ENCODE measurements at places on chromosomes 16 and 17.

- no peak for DNase-seq
Measured at GRCh38 chr17:73822371-73822770, 178.1 kb upstream of the SDK2 start.

- no peak for DNase-seq
Measured at GRCh38 chr17:79036596-79036995, 12.6 kb downstream of the C1QTNF1 start.

GRCh38 chr16:57422026-57422944 lies 17.7 kb downstream of the CCL17 start:
- DNase-seq = no peak

DNA sequence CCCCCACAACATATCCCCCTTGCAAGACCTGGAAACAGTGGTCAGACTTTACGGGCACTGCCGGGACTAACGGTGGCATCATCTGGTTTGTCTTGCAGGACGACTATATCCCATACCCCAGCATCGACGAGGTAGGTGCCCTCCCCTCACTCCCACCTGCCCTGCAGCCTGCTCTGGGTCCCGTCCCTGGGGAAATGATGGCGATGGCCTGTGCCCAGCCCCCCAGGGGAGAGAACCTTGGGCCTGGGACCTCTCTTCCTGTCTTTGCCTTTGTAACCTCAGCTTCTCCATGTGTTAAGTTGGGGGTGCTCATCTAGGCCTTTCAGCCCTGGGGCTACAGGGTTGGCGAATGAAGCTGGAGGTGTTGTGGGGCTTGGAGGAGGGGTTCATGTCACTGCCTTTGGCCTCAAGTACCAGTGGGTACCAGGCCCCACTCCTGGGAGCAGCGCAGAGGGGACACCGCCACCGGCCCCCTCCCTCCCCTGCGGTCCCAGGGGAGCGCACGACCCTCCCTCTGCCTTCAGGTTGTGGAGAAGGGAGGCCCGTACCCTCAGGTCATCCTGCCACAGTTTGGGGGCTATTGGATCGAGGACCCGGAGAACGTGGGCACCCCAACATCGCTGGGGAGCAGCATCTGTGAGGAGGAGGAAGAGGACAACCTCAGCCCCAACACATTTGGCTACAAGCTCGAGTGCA lies 99.9 kb downstream of the OR1D5 start:
- DNase-seq = no peak

GRCh38 chr16:80082906-80083305 lies 457.9 kb upstream of the DYNLRB2 start:
- DNase-seq = no peak

GRCh38 chr17:83057397-83057761 lies 22.0 kb upstream of the METRNL start:
- DNase-seq = peak; percentile 29

DNA sequence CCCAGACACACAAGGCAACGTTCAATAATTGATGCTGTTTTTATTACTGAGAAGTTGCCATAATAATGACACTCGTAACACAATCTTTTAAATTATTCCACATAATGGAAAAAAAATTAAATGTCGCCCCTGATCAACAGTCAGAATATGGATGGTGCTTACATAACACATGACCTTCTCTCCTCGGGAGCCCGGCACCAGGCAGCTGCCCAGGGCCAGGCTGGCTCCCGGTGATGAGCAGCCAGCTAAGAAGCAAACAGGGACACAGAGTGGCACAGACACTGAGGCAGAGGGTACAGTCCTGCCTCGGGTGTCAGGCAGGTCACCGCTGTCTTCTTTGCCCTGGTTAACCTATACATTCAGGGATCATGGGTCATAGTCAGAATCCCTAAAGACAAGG lies 137.9 kb downstream of the SLC39A11 start:
- DNase-seq = no peak

DNA sequence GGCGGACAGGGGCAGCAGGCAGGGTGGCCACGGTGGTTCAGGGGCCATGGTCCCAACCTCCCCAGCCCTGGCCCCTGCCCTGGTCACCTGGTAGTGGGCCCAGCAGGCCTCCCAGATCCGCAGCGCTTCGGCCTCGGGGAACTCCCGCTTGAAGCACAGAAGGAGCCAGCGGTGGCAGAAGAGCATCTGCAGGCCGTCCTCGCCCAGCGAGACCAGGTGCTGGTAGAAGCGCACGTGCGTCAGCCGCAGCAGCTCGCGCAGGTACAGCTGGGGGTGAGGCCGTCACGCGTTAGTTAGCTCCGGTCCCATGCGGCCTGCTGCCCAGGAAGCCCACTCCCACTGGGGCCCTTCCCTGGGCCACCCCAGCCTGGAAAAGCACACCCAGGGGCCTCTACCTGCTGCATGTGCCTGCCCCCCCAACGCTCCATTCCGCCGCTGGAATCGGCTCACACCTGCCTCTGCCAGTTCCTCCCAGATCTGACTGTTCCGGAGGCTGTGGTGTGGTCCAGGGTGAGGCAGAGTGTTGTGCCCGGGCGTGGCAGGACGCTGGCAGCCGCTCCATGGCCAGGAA lies 90.8 kb downstream of the TBC1D16 start:
- DNase-seq = no peak

- peak; percentile 76 for DNase-seq
Measured at GRCh38 chr17:8226536-8227237, 16.3 kb upstream of the AURKB start.

DNA sequence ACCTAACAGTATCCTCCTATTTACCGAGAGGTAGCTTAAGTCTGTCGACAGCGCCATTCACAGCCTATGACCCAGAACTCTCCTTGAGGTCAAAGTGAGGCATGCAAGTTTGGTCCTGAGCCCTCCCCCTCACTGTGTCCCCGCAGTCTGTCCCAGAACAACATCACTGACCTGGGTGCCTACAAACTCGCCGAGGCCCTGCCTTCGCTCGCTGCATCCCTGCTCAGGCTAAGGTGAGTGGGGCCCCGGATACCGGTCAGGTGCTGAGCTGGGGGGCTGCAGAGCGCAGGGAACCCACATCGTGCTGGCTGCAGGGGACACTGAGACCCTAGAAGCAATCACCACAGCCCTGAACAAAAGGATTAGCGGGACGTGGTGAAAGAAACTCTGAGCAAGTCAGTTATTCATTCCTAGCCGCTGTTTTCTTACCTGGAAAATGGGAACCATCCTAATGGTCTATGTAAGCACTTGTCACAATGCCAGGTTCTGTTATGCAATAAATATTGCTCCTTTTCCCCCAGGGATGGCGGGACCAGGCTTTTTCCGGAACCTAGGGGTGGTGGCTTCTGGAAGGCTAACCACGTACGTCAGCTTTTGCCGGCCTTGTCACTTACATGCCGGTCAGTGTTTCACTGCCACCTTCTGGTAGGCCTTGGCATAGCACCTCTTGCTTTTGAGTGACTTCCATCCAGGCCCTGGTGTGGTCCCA lies 23.8 kb downstream of the DEXI start:
- peak; percentile 89 for DNase-seq

GRCh38 chr16:81280393-81280792 lies 34.4 kb upstream of the GAN start:
- DNase-seq = no peak

GRCh38 chr17:45824475-45824874 lies 20.2 kb upstream of the SPPL2C start:
- no peak for DNase-seq

GRCh38 chr16:47774661-47775060 lies 313.5 kb downstream of the PHKB start:
- DNase-seq = no peak

GRCh38 chr17:60353773-60354172 lies 38.2 kb downstream of the USP32 start:
- DNase-seq = no peak

DNA sequence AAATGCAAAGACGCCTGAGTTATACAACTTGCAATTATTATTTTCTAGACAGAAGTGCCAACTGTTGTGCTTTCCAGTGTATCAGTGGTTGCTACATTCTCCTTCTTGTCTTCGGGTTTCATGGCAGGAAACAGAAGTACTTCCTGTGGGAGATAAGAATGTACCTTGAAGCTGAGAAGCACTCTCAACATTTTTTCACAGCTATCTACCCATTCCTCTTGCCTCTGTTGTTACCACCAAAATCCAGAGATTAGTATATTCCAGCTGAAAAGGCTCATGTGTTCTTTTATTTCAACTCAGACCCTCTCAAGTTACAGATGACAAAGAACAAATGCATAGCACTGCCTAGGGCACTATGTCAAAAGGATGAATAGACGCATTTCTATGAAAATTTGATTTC lies 4.8 kb upstream of the ADAT1 start:
- DNase-seq = no peak

DNA sequence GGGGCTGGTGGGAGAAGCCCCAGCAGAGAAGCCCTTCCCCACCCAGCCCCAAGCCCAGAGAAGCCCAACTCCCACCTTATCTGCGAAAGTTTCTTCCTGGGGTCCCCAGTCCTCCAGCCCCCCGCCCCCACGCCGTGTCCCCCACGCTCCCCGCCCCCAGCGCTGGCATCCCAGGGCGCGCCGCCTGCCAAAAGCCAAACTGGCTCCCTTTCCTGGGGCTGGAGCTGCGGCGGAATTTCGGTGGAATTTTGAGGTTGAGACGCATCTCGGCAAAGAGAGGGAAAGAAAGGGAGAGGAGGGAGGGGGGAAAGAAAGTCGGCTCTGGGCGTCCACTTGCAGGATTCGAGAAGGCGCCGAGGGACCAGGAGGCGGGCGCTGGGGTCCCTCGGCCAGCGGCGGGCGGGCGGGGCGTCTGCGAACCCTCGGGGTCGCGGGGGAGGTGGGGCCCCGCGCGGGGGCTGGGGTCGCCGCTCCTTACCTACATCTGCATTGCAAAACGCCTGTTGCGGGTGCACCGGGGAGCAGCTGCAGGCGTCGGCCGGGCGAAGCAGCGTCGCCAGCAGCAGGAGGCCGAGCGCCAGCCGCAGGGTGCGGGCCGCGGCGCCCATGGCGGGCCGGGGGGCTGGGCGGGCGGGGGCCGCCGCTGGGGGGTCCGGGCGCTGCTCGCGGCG lies 571 bp downstream of the TIMP2 start:
- no peak for DNase-seq

DNA sequence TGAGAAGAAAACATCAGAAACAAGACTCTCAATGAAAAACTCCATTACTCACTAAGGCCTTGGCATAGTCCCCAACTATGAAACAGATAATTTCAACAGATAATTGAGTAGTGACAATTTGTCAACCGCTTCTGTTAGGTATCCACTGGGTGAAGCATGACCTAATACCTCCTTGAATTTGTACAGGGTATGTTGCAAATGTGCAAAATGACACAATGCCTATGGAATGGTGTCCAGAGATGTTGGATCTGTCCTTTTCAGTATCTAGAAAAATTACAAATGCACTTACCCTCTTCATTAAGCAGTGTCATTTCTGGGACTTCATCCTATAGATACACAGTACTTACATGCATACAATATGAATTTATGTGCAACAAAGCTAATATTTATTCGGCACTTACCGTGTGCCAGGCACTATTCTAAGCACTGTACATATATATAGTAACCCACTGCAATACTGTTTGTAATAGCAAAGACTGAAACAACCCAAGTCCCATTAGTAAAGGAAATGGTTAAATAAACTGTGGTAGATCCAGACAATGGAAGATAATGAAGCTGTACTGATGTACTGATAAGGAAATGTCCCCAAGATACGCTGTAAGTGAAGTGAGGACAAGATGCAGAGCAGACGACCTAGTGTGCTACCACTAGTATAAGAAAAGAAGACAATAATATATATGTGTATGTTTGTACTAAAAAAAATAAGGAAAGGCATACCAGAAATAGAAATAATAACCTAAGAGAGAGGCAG lies 21.4 kb upstream of the SLC6A4 start:
- DNase-seq = no peak

- no peak for DNase-seq
Measured at GRCh38 chr17:62093188-62094155, 28.4 kb upstream of the MED13 start.

- DNase-seq = no peak
Measured at GRCh38 chr17:63099425-63099824, 133.4 kb downstream of the TANC2 start.

GRCh38 chr17:57548421-57549410 lies 196.4 kb downstream of the CCDC182 start:
- DNase-seq = peak; percentile 54

DNA sequence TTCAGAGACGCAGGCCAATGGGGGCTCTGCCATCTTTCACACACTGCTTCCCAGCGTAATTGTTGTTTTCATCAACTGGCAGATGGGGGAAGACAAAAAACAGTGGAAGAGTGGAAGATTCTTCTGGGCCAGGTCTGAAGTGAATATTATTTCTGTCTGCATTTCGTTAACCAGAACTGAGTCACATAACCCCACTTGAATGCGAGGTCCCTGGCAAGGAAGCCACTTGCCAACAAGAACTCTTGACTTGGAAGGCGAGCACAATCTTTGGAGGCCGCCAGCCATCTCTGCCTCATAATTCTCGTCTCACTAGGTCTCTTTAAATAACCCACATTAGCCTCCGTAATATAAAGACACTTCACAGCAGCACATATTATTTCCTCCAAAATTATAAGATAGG lies 75.4 kb downstream of the CYB561 start:
- DNase-seq = no peak

GRCh38 chr17:76405967-76406647 lies 21.7 kb downstream of the SPHK1 start:
- DNase-seq = peak; percentile 89

GRCh38 chr17:73365301-73365874 lies 53.6 kb upstream of the CDC42EP4 start:
- DNase-seq = no peak

DNA sequence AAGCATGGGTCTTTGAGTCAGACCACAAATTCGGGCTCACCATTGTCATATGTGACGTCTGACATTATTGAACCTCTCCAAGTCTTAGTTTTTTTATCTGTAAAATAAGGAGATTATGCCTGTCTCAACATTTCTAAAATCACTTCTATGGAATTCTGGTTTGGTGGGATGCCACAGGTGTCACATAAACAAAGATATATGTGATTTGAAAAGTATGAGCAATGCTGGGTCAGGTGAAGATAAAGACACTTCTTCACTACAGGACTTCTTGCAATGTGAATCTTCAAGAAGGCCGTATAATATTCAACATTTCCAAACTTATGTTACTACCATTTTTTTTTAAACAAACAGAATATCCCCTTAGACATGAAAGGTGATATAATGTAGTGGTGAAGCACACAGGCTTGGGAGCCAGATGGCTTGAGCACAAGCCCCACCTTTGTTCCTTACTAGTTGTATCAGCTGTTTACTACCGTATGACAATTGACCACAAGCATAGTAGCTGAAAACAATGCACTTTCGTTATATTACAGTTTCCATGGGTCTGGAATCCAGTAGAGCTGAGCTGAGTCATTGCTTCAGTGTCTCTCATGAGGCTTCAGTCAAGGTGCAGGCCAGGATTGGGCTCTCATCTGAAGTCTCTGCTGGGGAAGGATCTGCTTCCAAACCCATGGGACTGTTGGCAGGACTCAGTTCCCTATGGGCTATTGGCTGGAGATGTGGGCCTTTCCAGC lies 87.7 kb downstream of the UTP18 start:
- DNase-seq = no peak

All from liver (tissue), 10 donors.